ENCODE measurements at places on chromosomes 2 and 18.

DNA sequence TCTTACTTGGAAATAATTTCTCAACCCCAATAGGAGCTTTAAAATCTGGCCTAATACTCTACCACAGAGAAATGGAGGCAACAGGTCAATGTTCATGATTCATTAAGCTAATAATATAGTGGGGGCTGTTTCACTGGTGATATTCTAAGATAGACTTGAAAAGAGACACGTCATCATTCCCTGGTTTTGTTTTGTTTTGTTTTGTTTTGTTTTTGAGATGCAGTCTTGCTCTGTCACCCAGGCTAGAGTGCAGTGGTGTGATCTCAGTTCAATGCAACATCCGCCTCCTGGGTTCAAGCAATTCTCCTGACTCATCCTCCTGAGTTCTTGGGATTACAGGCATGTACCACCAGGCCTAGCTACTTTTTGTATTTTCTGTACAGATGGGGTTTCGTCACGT is 37.5 kb upstream of the SOS1 start:
- no peak for DNase-seq

- peak; percentile 80 for DNase-seq
These were observed 34.4 kb upstream of the NT5C1B start for GRCh38 chr2:18623782-18624181.

- no peak for DNase-seq
These were observed 92.5 kb downstream of the DGKD start for GRCh38 chr2:233446606-233447305.

DNA sequence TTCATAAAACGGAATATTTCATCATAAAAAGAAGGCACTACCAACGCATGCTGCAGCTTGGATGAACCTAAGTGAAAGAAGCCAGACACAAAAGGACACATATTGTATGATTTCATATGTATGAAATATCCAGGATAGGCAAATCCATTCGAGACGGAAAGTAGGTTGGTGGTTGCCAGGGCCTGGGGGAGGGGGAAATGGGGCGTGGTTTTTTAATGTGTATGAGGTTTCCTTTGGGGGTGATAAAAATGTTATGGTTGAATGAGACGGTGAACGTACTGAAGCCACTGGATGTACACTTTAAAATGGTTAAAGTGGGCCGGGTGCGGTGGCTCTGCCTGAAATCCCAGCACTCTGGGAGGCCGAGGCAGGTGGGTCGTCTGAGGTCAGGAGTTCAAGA is 20.0 kb upstream of the SPATA3 start:
- no peak for DNase-seq

DNA sequence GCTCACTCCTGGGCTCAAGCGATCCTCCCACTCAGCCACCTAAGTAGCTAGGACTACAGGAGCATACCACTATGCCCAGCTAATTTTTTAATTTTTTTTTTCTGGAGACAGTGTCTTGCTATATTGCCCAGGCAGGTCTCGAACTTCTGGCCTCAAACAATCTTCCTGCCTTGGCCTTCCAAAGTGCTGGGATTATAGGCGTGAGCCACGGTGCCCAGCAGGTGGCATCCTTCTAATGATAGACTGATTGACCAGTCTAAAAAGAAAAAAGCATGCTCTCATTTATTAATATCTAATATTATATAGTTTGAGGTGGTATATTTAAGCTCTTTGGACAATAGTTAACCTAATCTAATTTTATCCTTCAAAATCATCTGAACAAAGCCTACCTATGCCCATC is 198.6 kb downstream of the CAMKMT start:
- DNase-seq = no peak

GRCh38 chr2:238379096-238379810 is 47.5 kb upstream of the ASB1 start:
- no peak for DNase-seq

DNA sequence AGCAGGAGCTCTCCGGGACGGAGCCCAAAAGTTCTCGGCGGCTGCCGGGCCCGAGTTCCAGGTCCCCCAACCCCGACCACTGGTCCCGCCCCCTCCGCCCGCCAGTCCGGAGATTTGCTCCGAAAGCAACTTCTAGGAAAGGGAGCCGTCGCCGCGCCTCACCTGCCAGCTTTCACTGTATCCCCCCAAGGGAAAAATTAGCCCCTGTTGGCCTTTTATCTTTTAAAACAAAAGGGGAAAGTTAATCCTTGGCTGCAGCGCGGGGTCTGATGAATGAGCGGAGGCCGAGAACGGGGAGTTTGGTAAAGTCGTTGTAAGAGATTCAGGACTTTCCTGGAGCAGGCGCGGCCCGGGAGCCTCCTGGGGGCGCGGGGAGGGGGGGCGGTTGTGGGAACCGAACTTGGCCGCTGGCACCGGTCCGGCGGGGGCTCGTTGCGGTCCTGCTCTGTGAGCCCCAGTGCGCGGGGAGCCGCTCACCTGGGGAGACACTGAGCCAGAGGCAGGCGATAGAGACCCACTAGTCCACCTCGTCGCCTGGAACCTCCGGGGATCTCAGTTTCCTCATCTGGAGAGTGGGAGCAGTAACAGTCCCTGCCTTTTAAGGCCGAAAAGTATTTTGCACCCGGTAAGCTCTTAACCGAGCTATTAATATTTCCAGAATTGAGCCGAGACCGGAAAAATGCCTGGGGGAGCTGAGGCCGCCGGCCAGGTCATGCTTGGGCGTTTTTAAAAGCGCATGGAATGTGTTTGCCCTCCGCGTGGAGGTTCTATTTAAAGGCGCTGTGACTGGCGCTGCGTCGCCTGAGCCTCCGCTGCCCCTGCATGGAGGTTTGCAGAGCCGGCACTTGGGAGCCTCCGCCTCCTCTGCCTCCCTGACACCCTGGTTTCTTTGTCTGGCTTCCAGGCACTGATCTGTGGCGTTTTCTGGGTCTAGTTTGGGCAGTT is 1.1 kb downstream of the EFHD1 start:
- no peak for DNase-seq

GRCh38 chr2:240143801-240144648 is 3.6 kb upstream of the OTOS start:
- DNase-seq = no peak

- no peak for DNase-seq
These were observed 1288.7 kb downstream of the LRP1B start for GRCh38 chr2:140842110-140842509.

DNA sequence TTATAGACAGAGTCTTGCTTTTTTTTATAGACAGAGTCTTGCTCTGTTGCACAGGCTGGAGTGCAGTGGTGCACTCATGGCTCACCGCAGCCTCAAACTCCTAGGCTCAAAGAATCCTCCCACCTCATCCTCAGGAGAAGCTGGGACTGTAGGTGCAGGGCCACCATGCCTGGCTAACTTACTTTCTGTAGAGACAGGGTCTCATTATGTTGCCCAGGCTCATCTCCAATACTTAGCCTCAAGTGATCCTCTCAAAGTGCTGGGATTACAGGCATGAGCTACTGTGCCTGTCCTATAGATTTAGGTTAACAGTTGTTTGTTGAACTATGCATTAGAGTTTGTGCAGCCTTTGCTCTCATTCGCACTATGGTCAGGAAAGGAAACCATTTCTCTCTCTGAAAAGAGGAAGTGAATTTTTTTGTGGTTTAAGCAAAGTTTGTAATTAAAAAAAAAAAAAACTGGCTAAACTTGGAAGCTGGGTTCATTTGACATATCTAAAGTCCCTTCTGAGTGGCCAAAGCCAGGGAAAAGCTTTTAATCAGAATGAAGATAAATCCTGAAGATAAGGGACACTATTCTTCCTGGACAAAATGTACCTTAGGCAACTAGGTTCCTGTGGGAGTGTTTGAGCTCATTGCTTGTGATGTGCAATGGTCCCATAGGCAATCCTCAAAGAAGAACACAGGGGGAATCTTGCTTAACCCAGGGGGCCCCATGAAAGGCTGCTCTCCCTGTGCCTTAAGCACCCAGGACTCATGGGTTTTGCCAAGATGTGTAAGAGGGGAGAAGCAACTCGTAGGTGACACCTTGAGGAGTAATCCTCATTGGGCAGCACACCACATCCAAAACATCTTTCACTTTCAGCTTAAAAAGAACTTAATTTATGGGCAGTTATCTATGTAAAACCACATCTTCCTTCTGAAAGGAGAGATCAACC is 201.7 kb downstream of the MREG start:
- DNase-seq = no peak

DNA sequence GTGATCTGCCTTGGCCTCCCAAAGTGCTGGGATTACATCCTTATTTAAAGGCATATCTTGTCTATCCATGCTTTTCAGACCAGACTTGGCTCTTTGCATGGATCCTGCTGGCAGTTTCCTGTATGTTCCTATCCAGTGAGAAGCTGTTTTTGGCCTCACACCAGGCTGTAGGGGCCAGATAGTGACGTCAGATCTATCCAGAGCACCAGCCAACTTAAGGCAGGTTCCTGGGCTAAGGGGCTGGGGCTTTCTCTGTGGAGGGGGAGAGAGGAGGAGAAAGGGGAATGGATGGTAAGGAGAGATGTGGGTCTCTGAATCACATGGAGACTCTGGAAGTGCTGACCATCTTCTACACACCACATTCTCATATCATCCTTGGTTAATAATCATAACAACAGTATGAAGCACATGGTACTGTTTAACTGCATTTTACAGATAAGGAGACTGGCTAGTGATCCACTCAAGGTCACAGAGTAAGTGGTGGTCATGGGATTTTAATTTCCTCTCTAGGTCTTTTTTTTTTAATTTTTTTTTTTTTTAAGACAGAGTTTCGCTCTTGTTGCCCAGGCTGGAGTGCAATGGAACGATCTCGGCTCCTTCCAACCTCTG is 2.0 kb upstream of the FAM117B start:
- no peak for DNase-seq

DNA sequence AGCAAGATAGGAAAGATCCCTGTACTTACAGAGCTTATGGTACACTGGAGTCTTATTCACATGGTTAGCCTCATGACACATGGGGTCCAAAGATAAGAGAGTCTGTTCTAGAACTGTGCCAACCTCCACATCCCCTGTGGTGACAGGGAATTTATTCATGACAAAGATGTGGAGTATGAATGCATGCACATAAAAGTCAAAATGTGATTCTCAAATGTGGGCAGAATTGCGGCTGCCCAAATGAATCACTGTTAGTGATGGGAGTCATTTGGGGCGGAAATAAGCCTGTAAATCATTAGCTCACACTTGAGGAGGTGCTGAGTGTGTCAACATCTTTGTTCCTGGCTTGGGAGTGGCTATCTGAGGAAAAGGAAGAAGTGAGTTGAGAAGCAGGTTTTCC is 560.6 kb downstream of the SLC4A3 start:
- peak; percentile 84 for DNase-seq

DNA sequence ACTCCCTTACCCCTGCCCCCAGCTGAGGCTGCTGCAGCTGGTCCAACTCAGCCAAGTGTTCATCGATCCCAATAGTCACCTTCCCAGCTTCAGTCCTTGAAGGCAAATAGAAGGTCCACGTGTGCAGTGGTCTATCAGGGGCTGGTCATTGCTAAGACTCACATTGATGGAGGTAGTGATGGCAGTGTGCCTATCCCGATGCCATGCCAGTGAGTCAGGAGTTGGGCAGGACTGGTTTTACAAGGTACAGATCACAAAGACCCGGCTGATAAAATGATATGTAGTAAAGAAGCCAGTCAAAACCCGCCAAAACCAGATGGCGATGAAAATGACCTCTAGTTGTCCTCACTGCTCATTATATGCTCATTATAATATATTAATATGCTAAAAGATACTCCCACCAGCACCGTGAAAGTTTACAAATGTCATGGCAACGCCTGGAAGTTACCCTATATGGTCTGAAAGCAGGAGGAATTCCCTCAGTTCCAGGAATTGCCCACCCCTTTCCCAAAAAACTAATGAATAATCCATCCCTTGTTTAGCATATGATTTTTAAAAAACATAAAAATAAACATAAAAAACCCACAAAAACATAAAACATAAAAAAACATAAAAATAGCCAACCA is 2.9 kb upstream of the C2orf80 start:
- peak; percentile 3 for DNase-seq

DNA sequence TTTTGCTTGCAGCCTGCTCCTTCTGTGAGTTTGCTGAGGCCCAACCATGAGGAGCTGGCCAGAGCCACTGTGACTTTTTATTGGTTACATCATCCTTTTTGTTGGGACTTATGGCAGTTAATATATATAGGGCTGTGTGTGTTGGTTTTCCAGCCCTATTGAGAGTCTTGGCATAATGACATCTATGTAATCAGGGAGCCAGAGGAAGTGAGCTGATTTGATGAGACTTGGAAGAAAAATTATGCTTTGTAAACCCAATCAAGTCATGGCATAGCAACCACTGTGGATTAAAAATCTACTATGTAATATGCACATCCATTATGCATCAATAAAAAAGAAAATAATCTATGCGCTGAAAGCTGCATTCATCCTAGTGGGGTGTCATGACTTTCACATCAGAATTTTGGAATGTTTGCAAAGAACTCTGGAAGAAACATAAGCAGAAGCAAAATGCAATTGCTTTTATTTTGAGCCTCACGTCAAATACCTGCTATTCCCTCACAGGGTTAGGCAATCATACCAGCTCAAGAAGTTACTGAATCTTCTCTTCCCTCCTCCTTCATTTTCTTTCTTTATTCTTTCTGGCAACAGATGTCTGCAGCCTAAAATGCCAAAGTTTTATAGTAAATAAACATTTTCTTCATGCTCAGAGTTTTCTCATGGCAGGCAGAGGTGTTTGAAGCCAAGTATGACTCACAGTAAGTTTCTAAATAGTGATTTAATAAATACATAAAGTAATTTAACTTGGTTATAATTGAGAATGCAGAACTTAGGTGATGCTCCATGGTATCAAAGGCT is 308.5 kb downstream of the KCNS3 start:
- no peak for DNase-seq

DNA sequence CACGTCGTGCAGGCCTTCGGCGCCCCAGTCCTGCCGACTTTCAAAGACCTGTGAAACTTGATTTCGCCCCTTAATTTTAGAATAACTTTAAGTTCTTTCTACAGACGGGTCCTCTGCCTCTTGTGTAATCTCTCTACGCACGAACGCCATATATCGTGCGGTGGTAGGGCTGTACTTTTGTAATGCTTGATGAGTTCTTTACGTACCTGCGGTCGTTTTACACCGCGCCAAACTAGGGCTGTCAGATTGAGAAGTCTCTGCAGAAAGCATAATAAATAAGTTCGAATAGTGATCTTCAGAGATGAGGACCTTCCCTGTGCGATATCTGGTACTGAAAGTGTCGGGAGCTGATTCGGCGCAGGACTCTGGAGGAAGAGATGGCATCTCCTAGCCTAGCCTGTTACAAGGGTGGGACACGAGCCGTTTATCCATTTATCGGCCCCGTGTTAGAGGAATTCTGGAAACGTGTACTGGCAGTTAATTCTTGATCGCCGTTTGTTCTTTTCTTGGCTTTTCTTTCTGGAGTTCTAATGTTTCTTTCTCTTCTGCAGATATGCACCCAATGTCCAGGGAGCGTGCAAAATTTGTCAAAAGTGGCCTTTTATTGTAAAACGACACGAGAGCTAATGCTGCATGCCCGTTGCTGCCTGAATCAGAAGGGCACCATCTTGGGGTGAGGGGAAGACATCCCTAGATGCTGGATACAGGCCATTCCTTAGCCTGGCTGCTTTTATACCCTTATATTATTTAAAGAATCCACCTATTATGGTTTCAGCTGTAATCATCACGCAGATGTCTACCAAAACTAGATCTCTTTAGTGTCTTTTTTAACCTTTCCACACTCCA is 781 bp upstream of the SLC5A6 start:
- DNase-seq = peak; percentile 62

Data from foreskin keratinocyte (primary cell).